ENCODE measurements at places on chromosomes 2 and 18. TPM values are rescaled to one million over a fixed set of nuclear protein-coding genes. Genes with fewer than 3 reads are reported as not detected.

Gene REG3A
- 0.36 TPM for polyA plus RNA-seq

Gene PER2
- polyA plus RNA-seq = 3.6 TPM

Gene TYW5
- polyA plus RNA-seq = 2.0 TPM

Gene ALLC
- polyA plus RNA-seq = 0.45 TPM
